ENCODE measurements at places on chromosomes 4 and X.

GRCh38 chr4:142307857-142308256, 538.2 kb downstream of the INPP4B start:
- DNase-seq: no peak

DNA sequence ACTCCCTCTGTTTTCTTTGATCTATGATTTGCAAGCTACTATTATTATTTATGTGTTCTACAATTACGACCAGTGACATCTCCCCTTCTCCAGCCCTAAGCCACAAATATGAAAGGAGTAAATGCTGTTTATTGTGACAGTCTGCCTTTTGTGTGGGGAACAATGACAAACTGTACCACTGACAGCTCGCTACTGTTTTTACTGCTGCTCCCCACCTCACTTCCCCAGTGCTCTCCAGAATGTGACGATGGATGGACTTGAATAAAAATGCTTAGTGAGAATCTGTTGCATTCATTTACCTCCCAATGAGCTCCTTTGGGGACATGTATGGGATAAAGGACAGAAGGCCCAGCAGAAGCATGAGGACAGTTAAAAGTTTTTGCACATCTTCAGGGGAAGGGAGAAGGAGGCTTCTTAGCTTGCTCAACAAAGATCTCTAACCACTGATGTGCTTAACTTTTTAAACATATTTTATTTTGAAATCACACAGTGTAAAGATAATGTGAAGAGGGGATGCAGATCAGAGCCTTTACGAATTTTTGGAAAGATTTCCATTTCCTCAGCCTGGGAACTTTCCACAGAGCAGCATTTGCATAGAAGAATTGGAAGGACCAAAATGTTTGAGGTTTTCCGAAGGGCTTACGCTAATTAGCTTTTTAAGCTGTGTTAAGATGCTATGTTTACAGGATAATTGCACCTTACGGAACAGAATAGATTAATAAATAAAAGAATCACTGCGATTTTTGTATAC, 485.1 kb upstream of the TENM3 start:
- DNase-seq: no peak

GRCh38 chr4:167779864-167780263, 312.5 kb upstream of the ANXA10 start:
- DNase-seq: no peak

DNA sequence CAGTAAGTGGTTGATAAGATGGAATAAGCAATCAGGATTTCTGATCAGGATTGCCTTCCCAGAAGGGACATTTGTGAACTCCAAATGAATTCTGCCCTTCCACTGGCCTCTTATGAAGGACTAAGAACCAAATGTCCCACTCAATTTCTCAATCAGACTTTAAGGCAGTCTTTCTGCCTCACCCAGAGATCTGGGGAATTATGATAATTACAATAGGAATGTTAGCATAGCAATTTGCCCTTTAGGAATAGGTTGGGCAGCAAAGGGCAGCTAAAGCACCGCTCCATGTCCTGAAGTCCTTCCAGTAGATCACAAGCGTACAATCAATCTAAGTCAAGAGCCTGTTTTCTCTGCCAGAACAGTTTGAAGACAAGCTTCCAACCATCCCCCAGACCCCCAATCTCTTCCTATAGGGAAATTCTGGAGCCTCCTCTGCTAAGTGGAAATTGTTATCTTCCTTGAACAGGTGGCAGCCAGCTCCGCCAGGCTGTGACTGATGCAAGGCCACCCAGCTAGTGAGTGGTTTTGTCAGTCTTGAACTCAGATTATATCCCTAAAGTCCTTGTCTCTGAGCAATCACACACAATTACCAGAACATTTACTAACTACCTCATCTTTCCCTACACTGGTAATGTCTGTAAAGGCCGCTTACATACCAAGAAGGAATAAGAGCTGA, 18.6 kb downstream of the NKX3-2 start:
- no peak for DNase-seq

DNA sequence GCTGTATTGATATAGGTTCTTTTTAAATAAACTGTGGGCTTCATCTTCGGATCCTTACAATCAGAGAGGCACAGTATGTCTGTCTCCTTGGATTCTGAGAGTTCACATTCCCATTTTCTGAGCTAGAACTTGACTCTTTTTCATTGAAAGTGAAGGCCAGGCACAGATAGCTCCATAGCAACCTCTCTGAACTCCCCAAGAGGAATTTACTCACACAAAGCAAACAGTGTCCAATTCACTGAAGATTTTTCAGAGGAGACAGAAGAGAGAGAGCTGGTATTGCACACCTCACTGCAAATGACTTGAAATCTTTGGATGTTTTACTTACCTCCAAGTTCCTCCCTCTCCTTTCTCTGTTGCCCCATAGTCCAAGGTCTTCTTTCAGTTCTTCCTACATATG, 130.9 kb upstream of the CASK start:
- no peak for DNase-seq

DNA sequence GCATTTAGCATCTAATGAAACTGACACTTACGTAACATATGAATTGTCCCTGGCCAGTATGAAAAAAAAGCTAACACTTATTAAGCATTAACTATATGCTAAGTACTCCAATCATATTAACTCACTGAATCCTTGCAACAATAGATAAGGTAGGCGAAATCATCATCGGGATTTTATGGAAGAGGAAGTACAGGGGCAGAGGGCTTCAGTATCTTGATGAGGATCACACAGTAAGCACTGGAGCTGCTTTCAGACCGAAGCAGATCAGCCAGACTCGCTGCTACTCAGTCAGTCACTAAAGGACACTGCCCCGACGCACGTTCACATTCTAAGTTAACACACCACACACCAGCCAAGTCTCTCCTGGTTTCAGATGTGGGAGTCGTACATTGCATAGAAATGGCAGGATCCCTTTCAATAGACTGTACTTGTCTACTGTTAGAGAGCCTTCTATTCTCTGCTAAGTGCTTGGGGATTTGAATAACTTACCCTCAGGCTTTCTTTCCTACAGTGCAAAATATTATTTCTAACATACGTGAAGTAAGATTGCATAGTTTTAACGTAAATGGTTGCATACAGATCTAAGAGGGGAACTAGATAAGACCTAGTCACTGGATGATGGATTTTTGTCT, 540.2 kb upstream of the TENM3 start:
- DNase-seq: no peak

DNA sequence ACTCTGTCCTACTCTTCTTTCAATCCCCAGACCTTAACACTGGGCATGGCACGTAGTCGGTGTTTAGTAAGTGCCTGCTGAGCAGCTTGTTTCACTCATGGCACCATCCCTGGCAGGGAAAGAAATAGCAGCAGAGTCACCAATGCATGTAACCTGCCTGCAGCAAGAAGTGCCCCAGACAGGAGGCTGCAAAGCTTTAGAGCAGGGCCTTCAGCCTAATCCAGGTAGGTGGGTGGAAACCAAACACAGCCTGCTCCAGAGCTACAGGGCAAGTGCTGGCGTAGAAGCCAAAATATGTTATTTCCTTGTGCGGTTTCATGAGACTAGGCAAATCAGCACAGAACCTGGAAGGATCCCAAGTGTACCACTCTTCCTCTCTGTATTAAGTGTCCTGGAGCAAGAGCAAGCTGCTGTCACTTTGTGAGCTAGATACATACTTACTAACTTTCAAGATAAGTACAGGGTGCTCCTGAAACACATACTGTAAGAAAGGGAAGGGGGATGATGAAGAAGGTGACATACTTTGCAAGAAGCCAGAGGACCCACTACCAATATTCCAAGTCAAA, 5.5 kb downstream of the PROM1 start:
- no peak for DNase-seq

- no peak for DNase-seq
Observed at GRCh38 chr4:26183017-26183416, 137.8 kb upstream of the RBPJ start.

GRCh38 chrX:153417637-153418036, 6.4 kb downstream of the ZFP92 start:
- DNase-seq: no peak

DNA sequence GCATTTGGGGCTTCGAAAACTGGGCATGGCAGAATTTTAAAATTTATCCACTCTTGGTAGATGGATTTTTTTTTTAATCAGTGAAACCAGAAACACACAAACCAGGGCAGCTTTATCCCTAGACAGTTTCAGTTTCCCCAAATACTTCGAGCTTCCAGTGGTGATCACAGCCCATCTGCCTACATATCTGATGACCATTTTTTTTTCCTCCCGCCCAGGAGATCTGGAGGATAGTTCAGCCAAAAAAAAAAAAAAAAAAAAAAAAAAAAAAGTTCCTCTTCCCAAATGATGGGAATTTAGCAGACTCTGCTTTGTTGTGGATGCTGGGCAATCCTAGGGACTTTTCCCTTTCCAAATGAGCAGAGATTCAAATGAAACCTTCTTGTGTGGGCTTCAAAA, 1.0 kb upstream of the TBC1D9 start:
- no peak for DNase-seq
